ENCODE measurements at places on chromosomes 1 and 21.

DNA sequence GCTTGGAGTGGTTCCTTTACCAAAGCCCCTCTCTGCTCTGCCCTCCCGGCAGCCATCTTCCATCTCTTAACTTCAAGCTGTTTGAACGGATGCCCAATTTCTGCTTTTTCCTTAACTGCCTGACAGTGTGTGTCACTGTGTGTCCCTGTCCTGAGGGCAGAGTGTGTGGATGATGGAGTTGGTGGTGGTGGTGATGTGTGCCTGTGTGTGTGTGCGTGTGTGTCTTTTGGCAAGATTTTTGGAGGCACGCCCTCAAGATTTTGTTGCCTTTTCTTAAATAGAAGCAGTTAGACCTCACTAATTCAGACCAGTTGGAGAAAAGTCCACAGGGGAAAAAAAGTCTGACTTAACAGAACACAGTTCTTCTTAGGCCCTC, 30.3 kb downstream of the SERTAD4 start:
- DNase-seq = no peak

GRCh38 chr1:35640380-35641232, 720 bp downstream of the PSMB2 start:
- DNase-seq = no peak

GRCh38 chr1:30379684-30380624, 343.4 kb downstream of the MATN1 start:
- peak; percentile 45 for DNase-seq

- DNase-seq = no peak
Observed at GRCh38 chr1:47921935-47922415, 75.2 kb downstream of the TRABD2B start.

DNA sequence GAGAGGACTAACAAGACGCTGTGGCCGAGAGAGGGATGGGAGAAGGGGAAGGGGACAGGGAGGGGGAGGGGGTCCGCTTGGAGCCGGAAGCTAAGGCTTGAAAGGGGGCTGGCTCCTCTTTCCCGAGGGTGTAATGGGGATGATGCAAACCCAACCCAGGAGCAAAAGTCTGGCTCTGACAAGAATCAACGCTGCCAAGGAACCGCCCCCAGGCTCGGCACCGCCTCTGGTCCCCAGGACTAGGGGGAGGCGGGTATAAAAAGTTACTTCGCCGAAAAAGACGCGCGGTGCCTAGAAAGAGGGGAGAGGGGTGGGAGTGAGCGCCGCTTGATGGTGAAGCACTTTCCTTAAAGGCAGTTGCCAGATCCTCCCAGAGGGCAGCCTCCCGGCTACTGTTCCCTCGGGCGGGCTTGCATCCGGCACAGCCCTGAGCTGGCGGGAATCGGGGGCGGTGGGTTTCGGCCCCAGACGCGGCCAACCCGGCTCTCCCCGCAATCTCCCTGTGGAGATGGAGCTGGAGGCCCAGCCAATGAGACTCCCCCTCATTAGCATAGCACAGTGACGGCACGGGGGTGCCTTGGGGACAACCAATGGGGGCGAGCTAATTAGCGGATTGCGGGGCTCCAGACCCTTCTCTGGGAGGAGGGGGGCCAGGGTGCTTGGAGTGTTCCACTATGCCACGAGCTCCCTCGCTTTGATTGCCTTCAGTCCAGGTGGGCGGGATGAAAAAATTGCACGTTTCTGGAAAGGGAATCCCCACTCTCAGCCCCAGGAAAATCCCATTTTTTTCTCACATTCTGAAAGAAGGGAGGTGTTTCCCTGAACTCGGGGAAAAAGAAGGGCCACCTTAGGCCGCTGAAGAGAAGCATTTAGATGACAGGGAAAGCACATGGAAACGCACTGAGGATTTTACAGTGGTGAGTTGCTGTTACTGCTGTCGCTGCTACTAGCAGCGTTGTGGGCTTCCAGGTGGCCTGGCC, at the start of gene KCNT2:
Gene KCNT2 (minus strand): TSS at position 51 of the 980 bp plus-strand sequence. CDS start 131 bp downstream, outside the sequence.
- DNase-seq = peak; percentile 41

GRCh38 chr21:46518983-46519583, 60.4 kb downstream of the DIP2A start:
- DNase-seq = no peak

DNA sequence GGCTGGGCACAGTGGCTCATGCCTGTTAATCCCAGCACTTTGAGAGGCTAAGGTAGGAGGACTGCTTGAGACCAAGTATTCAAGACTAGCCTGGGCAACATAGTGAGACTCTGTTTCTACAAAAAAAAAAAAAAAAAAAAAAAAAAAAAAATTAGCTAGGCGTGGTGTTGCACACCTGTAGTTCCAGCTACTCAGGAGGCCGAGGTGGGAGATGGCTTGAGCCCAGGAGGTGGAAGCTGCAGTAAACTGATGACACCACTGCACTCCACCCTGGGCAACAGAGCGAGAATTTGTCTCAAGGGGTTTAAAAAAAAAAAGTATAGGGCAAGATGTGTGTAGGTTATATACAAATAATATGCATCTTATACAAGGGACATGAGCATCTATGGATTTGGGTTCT, 2.6 kb downstream of the TDRKH start:
- DNase-seq = no peak

- DNase-seq = no peak
Observed at GRCh38 chr21:42721341-42721824, 68.0 kb downstream of the PDE9A start.

DNA sequence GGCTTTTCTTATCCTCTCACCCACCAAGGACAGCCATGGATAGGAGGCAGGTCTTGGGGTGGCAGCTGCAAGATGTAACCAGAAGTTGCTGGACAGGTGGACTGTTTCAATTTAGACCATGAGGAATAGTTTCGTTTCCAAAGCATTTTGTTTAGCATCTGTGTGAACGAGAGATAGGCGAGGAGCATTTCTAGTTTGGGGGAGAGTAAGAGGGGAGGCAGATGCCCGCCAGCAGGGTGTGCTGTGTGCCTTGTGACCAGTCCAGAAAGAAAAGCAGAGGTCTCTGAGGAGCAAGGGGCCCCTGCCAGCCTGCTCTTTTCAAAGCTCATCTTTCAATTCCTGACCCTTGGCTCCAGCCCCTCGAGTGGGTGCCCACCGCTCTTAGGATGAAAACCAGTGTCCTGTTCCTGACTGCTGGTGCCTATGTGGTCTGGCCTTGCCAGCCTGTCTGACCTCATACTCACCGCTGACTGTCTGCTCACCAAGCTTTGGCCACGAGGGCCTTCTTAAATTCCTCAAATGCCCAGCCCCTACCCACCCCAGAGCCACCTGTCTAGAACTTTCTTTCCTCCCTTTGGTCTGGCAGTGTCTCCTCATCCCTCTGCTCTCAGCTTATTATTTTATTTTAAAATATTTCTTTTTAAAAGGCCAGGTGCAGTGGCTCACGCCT, 8.5 kb downstream of the SERINC2 start:
- no peak for DNase-seq

- DNase-seq = peak; percentile 9
Observed at GRCh38 chr1:44437107-44437716, 32.2 kb downstream of the RNF220 start.

GRCh38 chr1:46983166-46983829, 40.2 kb upstream of the CYP4X1 start:
- no peak for DNase-seq

GRCh38 chr1:112618114-112618720, 724 bp downstream of the ST7L start:
- peak; percentile 14 for DNase-seq

DNA sequence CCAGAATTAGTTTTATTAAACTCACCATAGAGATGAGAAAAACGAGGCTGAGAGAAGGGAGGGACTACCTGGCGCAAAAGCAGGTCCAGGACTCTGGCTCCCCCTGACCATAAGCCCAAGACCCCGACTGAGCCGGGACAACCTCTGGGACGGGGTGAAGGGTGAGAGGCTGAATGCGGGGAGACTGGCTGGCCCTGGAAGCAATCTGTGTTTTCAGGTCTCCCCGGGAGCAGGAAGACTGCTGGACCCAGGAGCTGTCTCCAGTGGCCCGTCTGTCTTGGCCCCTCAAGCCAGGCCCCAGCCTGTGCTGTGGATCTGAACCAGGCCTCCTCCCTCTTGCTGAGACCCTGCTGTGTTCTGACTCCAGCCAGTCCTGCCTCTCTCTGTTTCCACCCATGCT, 240.8 kb downstream of the TRABD2B start:
- no peak for DNase-seq

- no peak for DNase-seq
Observed at GRCh38 chr1:207418351-207418750, 35.8 kb upstream of the CR2 start.

DNA sequence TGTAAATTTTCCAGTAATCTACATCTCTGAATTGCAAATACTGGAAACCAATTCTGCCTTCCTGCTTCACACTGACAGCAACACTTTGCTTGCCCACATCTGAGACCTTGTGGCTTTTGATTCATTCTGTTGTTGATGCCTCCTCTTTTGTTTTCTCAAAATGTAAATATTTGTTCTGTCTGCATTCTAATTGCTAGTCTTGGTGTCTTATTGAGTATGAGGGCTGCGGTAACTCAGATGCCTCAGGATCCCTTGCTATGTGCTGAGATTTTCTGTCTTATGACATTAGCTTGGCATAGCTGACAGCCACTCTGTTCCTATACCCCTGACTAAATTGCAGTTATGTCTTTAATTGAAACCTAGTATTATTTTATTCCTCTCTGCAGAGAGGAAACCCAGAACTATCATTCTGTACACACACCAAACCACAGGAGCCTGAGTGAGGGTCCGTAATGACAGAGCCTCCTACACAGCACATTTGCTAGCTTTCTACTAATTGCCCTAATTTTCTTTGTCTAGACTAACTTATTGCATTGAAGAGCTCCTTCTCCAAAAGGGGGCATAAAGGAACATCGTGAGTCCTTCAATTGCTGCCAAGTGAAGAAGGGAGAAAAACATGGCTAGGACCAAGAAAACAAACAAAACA, 72.1 kb downstream of the GREM2 start:
- no peak for DNase-seq

DNA sequence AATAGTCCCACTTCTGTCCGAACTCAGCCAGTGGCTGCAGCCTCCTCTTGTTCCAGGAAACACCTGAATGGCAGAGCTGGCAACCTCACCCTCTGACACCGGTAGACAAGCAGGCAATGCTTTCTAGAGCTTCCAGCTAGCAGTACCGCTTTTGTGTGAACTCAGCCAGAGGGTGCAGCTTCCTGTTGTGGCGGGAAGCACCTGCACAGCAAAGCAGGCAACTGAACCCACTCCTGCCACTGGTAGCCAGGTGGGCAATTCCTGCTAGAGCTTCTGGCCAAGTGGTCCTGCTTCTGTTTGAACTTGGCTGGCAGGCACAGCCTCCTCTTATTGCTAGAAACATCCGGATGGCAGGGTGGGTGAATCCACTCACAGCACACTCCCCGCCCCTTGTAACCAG, 40.1 kb upstream of the TMPRSS15 start:
- DNase-seq = no peak

- no peak for DNase-seq
Observed at GRCh38 chr1:100869996-100870395, 24.6 kb downstream of the EXTL2 start.

GRCh38 chr1:51518586-51519047, 449 bp downstream of the EPS15 start:
- DNase-seq = no peak
